Inflammatory macrophage treated with lipopolysaccharide for 4 hours (primary cell): ENCODE measurements at places on chromosomes 12 and 14.
A peak's percentile ranks its signal among the peaks of the same experiment; 100 is the strongest.

GRCh38 chr12:52082988-52083637 lies 3.6 kb downstream of the SMIM41 start:
- peak; percentile 45 for DNase-seq

DNA sequence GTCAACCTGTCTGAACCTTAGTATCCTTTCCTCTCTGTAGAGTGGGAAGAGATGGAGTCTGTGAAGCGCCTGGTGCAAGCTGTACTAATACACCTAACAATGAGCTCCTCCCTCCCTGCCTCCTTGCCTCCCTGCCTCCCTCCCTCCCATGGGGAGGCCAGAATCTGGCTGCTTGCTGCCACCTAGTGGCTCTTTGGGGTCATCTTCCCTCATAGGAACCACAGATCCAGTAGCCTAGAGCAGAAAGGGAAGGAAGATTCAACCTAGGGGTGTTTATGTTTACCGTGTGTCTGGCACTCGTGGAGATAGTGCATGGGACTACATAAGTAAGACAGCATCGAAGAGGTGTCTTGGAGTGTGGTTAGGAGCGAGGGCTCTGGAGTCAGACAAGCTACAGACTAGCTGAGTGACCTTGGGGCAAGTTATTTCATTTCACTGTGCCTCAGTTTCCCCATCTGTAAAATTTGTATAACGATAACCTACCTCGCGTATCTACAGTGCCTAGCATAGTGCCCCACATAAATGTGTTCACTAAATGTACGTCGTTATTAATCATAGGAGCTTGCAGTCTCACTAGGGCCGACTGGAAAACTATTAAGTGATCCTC lies 35.5 kb upstream of the TSPAN9 start:
- DNase-seq: peak; percentile 82

- DNase-seq: no peak
Observed at GRCh38 chr12:71691504-71692129, 5.7 kb downstream of the TMEM19 start.

GRCh38 chr12:31218203-31219025 lies 107.5 kb downstream of the SINHCAF start:
- no peak for DNase-seq

- DNase-seq: no peak
Observed at GRCh38 chr14:104752423-104752734, 568 bp upstream of the SIVA1 start.

- no peak for DNase-seq
Observed at GRCh38 chr12:125544960-125545359, 479.7 kb downstream of the AACS start.

DNA sequence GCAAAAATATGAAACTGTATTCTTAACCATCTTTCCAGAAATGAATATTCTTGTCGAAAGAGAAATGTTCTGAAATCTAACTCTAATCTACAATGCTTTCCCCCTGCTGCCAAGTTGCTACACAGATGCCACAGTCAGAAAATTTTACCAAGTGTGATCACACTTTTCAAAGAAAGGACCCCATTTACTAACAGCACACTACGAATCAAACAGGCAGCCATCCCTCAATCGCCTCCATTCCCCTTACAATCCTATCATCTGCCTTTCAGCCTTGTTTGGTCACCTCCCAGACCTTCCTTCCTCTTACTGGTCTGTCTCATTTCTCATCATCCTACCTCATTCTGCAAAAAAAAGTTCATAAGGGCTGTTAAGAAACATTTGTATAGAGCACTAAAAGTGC lies 190.1 kb downstream of the MED13L start:
- peak; percentile 33 for DNase-seq

GRCh38 chr12:103177639-103178255 lies 220.3 kb downstream of the ASCL1 start:
- DNase-seq: no peak
